ENCODE measurements at places on chromosomes 5 and 9. TPM values are rescaled to one million over a fixed set of nuclear protein-coding genes. Genes with fewer than 3 reads are reported as not detected.

FAT2 gene
- polyA plus RNA-seq, result 0.01 TPM

GFPT2 gene
- 13.9 TPM for polyA plus RNA-seq

SHOC1 gene
- 0.07 TPM for polyA plus RNA-seq

INSL6 gene
- polyA plus RNA-seq, result not detected

UNC13B gene
- 15.4 TPM for polyA plus RNA-seq

PTGER4 gene
- 6.2 TPM for polyA plus RNA-seq

DRD1 gene
- 0.11 TPM for polyA plus RNA-seq

IFNB1 gene
- not detected for polyA plus RNA-seq

SH3RF2 gene
- polyA plus RNA-seq, result 0.87 TPM

RBM22 gene
- 42.4 TPM for polyA plus RNA-seq

ADAMTS19 gene
- 0.02 TPM for polyA plus RNA-seq

ECSCR gene
- polyA plus RNA-seq, result 0.82 TPM

SLC9A3 gene
- 1.0 TPM for polyA plus RNA-seq

AGXT2 gene
- not detected for polyA plus RNA-seq

SCGB3A2 gene
- polyA plus RNA-seq, result not detected

Data from AG04450 (cell line).